Right ventricle myocardium superior (tissue), 1 donor: ENCODE measurements at places on chromosomes 2 and 18. TPM values are rescaled to one million over a fixed set of nuclear protein-coding genes. Genes with fewer than 3 reads are reported as not detected.

RGPD4 gene
- 0.11 TPM for total RNA-seq

RBKS gene
- total RNA-seq = 4.2 TPM

BCL2 gene
- total RNA-seq = 9.0 TPM

GPR45 gene
- not detected for total RNA-seq

NMUR1 gene
- total RNA-seq = 0.22 TPM

ALPG gene
- total RNA-seq = not detected

KATNAL2 gene
- total RNA-seq = 3.0 TPM

GBX2 gene
- total RNA-seq = not detected

SERPINB4 gene
- not detected for total RNA-seq

ARHGAP28 gene
- 1.1 TPM for total RNA-seq

TCF23 gene
- not detected for total RNA-seq

ACADL gene
- 0.73 TPM for total RNA-seq

IL1B gene
- 0.30 TPM for total RNA-seq

SLC30A3 gene
- total RNA-seq = 10.4 TPM

RNPEPL1 gene
- 89.5 TPM for total RNA-seq

- no peak for DNase-seq
Measured at GRCh38 chr2:43125090-43125998, 101.1 kb downstream of the ZFP36L2 start.

DNA sequence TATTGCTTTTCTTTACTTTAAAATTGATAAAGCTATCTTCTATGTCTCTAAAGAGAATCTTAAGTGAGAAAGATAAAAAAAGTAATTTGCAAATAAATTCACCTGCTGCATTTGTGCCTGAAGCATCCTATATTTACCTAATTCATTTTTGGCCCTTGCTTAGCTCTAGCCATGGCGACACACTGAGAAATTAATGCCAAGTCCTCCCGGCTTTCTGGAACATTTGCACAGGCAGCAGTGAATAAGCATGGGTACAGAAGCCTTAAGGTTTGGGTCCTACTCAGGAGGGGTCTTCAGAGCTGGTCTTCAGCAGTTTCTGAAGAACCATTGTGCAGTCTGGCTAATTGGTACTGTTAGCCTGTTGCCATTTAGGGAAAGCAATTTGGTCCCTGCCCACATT lies 73.9 kb upstream of the ZEB2 start:
- DNase-seq = no peak

- DNase-seq = no peak
Measured at GRCh38 chr18:48666613-48667012, 127.8 kb downstream of the CTIF start.

DNA sequence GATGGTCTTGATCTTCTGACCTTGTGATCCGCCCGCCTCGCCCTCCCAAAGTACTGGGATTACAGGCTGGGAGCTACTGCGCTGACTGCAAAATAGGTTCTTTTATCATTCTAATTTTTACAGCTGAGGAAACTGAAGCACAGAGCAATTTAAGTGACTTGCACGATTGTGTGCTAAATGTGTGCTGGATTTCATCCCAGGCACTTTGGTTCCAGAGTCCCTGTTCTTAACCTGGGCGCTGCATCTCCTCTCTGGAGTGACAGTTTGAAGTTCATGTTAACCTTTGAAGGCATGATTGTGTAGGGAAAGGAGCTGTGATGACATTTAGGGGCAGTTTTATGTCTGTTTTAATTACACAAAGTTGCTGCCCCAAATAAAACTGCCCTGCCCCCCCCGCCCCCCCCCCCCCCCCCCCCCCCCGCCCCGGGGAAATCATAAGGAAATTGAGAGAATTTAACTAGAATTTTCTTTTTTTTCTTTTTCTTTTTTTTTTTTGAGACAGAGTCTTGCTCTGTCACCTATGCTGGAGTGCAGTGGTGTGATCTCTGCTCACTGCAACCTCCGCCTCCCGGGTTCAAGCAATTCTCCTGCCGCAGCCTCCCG lies 5.6 kb downstream of the ACSL3 start:
- no peak for DNase-seq

- DNase-seq = no peak
Measured at GRCh38 chr2:67346718-67347407, 50.3 kb upstream of the ETAA1 start.

- DNase-seq = no peak
Measured at GRCh38 chr2:38653380-38653714, 12.6 kb upstream of the GALM start.

DNA sequence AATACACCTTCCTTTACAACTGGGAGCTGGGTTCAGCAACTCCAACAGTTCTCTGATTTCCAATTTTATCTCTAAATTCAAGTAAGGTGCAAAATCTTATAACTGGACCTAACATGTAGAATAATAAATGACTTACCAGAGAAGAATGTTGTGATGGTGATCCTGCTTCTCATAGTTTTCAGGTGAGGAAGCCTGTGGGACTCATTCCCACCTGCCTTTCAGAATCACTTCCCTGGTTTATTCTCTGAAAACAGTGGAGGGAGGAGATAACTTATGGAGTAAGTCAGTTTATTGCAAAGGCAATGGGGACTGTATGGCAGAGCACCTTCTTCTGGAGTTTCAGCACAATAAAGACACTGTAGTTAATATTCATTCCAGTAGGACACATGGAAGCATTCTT lies 1188.2 kb upstream of the FAM98A start:
- no peak for DNase-seq

DNA sequence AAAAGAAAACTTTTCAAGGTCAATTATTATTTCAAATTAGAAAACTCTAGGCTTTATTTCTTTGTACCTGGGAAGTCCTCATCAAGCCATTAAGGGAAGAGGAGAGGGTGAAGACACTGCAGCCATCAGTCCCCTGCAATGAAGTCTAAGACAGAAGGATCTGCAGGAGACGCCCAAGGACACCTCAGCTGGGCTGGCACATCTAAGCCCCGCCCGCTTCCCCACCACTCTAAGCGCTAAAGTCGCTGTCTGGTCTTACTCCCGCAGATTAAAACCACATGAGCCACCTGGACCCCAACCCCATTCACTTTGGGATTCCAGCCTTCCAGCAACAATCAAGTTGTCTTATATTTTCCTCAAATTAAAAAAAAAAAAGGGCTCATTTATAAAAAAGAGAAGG lies 104.4 kb downstream of the AFF3 start:
- no peak for DNase-seq

GRCh38 chr18:10140461-10141282 lies 226.9 kb downstream of the VAPA start:
- DNase-seq = no peak

GRCh38 chr2:234792621-234793022 lies 159.2 kb upstream of the SH3BP4 start:
- DNase-seq = no peak

DNA sequence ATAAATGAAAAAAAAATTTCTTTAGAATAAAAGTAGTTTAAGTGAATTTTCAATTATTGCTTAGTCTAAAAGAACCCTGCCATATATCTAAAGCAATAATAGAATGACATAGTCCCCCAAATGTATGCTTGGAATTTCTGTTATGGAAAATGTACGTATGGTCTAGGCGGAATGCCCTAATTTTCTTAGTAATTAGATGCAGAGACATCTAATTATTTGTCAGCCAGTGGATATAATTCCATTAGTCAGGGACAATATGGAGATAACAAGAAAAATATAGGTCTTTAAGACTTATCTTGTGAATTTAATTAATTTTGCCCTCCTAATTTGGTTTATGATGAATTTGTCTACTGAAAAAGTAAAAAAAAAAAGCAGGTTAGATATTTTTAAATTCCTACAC lies 460.9 kb upstream of the SOX11 start:
- no peak for DNase-seq

GRCh38 chr2:44326548-44327264 lies 34.6 kb downstream of the PREPL start:
- DNase-seq = no peak

DNA sequence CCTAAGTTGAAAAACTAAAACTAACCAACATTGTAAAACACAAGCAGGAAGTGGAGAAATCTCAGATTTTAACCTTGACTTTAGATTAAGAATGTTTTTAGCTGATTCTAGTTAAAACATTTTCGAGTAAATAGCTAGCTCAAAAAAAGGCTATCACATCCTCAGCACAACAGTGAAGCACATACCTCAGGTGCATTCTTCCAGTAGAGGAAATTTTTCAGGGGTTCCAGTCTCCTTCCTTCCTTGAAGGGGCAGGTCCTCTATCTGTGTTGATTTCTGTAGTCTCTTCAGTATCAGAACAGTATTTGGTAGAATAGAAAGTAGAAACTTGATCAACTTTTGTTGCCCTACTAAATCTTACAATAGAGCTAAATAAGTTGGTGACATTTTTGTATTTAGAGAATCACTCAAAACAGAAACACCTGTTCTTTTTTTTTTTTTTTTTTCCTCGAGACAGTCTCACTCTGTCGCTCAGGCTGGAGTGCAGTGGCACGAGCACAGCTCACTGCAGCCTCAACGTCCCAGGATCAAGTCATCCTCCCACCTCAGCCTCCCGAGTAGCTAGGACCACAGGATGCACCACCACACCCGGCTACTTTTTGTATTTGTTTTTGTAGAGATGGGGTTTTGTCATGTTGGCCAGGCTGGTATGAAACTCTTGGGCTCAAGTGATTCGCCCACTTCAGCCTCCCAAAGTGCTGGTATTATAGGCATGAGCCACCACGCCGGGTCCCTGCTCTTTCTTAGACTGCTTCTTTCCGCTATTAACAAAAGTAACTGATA lies 6.9 kb upstream of the GPR155 start:
- DNase-seq = no peak

DNA sequence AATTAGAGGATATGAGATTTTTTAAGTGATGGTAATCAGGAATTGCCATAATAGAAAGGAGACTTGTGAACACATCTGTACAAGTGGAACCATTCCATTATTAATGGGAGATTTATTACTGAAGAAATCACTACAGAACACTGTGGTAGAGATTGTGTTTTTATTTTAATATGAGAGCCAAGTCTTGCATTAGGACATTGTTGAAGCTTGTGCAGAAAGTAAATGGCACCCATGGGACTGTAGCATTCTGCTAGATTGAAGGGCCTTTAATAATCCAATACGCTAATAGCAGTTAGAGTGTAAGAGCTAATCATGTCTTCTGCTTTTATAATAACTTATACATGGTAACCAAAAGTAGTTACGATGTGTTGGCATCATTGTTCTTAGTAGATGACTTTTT lies 83.6 kb downstream of the VRK2 start:
- DNase-seq = no peak

GRCh38 chr2:157866666-157867642 lies 9.2 kb downstream of the ACVR1 start:
- DNase-seq = no peak

DNA sequence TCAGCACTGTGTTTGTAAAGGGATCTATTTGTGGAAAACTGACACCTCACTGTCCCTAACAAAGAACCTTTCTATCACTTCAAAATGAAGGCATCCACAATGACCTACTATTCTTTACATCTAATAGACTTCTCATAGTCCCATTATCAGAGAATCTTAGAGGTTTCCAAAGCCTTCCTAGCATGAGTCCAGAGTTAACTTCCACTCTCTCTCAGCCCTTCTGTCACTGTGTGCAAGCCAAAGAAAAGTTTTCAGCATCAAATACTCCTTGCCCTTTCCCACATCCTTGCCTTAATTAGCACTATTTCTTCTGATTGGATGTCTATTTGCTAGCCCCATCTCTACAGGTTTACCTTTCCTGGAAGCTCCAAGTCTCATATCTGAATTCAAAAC lies 178.5 kb downstream of the ERBB4 start:
- DNase-seq = no peak

DNA sequence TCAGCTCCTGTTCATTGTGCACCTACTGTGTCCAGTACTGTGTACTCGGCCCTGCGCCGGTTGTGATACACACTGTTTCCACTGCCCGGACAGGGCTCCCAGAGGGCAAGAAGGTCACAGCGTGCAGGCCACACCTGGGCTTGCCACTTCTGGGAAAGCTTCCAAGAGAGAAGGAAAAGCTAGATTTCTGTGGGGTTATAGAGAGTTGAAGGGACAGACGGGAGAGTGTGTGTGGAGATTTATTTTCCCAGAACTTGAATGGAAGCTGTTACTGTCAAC lies 3.8 kb upstream of the CNDP1 start:
- no peak for DNase-seq

- DNase-seq = peak; percentile 49
Measured at GRCh38 chr2:224442071-224442967, 40.4 kb upstream of the FAM124B start.

DNA sequence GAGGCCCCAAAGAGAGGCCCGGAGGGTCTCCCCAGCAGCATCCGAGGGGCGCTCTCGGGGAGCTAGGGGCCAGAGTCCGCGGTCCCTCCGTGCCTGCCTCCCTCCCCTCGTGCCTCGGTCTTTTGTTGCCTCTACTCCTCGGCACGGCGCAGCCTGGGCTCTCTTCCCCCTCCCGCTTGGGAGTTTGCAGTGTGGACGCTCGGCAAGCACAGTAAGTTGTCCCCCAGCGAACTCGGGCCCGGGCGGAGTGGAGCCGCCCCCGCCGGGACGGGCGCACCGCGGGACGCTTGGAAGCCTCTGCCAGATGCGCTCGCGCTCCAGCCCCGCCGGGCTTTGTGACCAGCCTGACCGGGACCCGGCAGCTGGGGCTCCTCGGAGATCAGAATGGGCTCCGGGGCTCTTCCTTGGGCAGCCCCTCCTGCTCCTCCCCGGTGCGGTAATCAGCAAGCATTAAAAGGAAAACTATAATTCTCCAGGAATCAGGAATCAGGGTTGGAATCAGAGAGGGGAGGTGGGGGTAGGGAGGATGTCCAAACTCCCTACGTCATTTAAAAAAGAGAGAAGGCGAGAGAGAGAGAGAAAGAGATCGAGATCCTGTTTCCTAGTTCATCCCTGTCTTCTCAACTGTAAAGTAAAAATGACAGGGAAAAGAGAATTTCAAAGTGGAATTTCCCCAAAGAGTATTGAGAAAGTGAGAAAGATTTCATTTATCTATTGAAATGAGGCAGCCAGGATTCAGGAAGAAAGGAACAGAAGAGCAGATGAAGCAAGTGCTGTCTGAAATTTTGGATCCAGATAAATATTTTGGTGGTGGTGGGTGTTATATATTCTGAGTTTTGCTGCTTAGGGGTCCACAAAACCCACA lies 786 bp upstream of the TMEM200C start:
- no peak for DNase-seq

- peak; percentile 67 for DNase-seq
Measured at GRCh38 chr2:69309351-69310110, 77.5 kb downstream of the GFPT1 start.

- DNase-seq = no peak
Measured at GRCh38 chr2:15127876-15128275, 433.3 kb downstream of the NBAS start.
